ENCODE measurements at places on chromosomes 11 and 22.
A peak's percentile ranks its signal among the peaks of the same experiment; 100 is the strongest.

- no peak for DNase-seq
Observed at GRCh38 chr11:117099696-117100095, 1.5 kb upstream of the SIK3 start.

GRCh38 chr11:86629045-86629706, 43.2 kb downstream of the ME3 start:
- DNase-seq = no peak

- no peak for DNase-seq
Observed at GRCh38 chr11:126076641-126077040, 14.0 kb upstream of the CDON start.

GRCh38 chr22:50694766-50695420, 22.3 kb downstream of the SHANK3 start:
- no peak for DNase-seq

GRCh38 chr11:16816358-16817270, 78.2 kb downstream of the C11orf58 start:
- no peak for DNase-seq

DNA sequence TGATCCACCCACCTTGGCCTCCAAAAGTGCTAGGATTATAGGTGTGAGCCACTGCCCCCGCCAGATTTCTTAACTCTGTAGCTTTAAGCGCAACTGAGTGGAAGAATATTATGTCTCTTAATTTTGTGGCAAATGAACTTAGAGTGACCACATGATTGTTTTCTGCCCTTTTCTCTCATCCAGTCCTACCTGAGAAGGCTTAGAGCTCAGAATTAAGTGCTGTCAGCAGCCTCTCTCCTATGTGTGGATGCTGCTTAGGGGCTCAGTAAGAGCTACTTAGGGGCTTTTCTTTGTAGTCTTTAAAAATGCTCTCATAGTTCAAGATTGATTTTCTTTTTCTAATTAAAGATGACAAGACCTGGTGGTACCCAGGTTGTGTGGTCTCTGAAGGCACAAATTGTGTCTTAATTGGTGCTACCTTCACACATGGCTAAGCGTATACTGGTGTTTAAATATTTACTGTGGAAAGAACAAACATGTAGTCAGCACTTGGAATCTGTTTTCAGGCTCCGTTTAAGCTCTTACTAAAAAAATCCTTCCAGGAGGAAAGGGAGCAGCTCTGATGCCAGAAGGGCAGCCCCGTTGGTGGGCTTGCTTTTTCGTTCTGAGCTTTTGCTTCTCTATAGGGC, 59.3 kb downstream of the DEPDC5 start:
- peak; percentile 3 for DNase-seq

DNA sequence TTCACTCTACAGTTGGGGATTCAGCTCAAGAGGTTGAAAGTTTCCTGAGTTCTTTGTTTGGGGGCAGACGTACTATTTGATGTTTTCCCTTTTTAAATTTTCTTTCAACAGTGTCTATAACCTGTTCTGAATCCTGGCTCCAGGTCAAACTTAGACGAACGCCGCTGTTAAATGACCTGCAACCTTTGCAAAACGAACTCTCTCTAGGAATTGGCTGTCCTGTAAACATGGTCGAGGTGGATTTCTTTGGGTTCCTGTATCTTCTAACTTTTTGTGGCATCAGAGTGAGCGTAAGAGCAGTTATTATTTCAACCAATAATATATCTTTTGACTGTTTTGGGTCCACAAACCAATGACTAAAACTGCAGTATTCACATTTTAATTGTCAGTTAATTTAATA, 1.6 kb downstream of the OOSP4A start:
- no peak for DNase-seq
